Activated CD4-positive, alpha-beta memory T cell treated with anti-CD3 and anti-CD28 coated beads for 36 hours (primary cell): ENCODE measurements at places on chromosomes 4 and X. TPM values are rescaled to one million over a fixed set of nuclear protein-coding genes. Genes with fewer than 3 reads are reported as not detected.
A peak's percentile ranks its signal among the peaks of the same experiment; 100 is the strongest.

- DNase-seq: peak; percentile 23
- H3K36me3 ChIP-seq: peaks cover 41% of the 10 kb centered on the region
- H3K4me1 ChIP-seq: peaks cover 90% of the 10 kb centered on the region
- H3K4me3 ChIP-seq: peak overlapping the region; percentile 23
Observed at GRCh38 chr4:184417802-184418511, 56.4 kb downstream of the IRF2 start.

- no peaks in the 10 kb centered on the region for H3K4me1 ChIP-seq
- DNase-seq: no peak
- H3K36me3 ChIP-seq: no peaks in the 10 kb centered on the region
- no peak overlapping the region for H3K4me3 ChIP-seq
Observed at GRCh38 chrX:10280071-10280470, 123.3 kb downstream of the CLCN4 start.

DNA sequence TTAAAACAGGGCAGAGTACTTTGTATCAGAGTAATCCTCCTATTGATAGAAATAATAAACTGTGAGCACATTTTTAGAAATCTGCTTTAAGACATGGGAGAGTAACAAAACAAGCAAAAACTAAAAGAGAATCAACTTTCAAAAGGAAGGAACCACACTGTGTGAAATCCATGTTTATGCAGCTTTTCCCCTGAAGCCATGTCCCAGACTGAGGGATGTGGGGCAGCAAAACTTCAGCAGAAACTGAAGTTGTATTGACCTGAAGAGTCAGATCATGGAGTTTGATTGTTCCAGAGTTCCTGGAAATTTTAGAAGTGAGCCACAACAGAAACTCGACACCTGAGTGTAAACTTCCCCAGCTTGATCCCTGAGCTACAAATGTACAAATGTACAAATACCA, 53.2 kb downstream of the COMMD8 start:
- H3K27ac ChIP-seq: no peak overlapping the region
- H3K27me3 ChIP-seq: peaks cover 6% of the 10 kb centered on the region
- no peak overlapping the region for H3K4me3 ChIP-seq
- H3K4me1 ChIP-seq: no peaks in the 10 kb centered on the region
- H3K36me3 ChIP-seq: no peaks in the 10 kb centered on the region
- DNase-seq: no peak

GRCh38 chr4:898869-899555, 33.1 kb downstream of the GAK start:
- no peaks in the 10 kb centered on the region for H3K4me1 ChIP-seq
- no peaks in the 10 kb centered on the region for H3K27me3 ChIP-seq
- DNase-seq: no peak

DNA sequence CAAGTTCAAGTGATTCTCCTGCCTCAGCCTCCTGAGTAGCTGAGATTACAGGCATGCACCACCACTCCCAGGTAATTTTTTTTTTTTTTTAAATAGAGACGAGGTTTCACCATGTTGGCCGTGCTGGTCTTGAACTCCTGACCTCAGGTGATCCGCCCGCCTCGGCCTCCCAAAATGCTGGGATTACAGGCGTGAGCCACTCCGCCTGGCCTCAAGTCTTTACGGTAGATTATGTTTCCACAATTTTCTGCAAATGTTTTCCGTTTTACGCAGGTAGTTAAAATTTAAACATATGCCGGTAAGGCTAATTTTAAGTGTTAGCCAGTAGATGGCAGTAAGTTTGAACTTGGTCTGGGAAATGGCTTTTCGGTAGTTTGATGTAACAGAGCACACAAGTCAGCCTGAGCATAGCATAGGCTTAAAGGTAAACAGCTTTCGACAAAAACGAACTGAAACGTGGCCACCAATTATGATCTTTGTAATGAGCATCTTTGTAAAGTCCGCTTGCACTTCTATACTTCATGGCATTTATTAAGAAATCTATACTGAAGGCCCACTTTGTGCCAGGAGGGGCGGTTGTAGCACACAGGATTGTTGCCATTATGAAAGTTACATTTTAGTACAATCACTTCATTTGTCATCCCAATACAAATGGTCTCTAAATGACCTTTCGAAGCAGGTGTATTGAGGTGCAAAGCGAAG, 31.1 kb downstream of the CCKAR start:
- no peak overlapping the region for H3K27ac ChIP-seq
- no peak for DNase-seq
- H3K36me3 ChIP-seq: no peaks in the 10 kb centered on the region
- no peaks in the 10 kb centered on the region for H3K27me3 ChIP-seq
- peak overlapping the region; percentile 33 for H3K4me3 ChIP-seq
- peaks cover 10% of the 10 kb centered on the region for H3K4me1 ChIP-seq

DNA sequence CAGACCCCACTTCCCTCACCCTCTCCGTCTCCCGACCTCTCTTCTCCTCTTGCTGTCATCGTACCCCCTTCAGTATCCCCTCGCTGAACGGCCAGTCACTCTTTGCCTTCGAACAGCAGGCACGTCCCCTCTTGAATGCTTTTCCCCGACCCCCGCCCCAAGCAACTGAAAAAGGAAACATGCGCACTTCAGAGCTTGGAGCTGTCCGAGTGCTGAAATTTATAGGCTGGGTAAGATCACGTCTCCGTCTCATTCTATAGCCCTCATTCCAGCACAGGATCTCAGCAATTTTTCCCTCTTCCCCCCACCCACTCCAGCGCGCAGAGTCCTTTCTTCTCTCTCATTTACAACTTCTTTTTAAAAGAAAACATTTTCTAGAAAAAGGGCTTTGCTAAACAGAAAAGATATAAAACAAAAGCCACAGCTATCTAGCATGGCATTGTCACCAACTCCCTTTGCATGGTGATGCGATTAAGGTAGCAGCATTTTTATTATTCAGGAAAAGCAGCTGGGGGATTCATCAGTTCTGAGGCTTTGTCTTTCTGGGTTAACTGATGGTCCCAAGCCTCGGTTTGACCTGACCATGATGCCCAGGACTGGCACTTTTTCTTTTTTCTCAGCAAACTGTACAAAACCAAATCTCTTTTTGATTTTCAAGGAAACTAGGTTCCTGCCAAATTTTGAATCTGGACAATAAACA, at the start of gene GLRA2:
Gene GLRA2 (plus strand): TSS at position 247 of the 700 bp plus-strand sequence. CDS start 522 bp downstream, outside the sequence.
- peak within 1 kb of the TSS; percentile 29 for H3K4me3 ChIP-seq
- peak; percentile 11 for DNase-seq
- peaks cover 4% of the 10 kb centered on the region for H3K4me1 ChIP-seq
- no peak within 1 kb of the TSS for H3K27ac ChIP-seq
- H3K27me3 ChIP-seq: peaks cover 2% of the 10 kb centered on the region
- no peaks in the 10 kb centered on the region for H3K36me3 ChIP-seq

DNA sequence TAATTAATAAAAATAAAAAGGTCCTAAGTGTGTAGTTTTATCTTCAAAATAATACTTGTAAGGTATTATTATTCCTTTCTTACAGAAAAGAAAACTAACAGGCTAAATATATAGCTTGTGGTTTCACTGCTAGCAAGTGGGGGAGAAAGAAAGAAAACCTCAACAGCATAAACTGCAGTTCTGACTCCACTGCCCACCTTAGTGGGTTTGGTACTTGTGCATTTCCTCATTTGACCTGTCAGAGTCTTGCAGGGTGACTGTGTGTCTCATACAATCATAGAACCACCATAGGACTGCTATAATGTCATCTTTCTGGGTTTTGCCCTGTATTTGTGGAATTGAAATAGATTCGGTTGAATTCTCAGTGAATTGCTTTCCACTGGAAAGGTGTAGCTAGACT, 94.7 kb upstream of the PUDP start:
- H3K27ac ChIP-seq: no peak overlapping the region
- H3K4me1 ChIP-seq: no peaks in the 10 kb centered on the region
- no peaks in the 10 kb centered on the region for H3K27me3 ChIP-seq
- H3K4me3 ChIP-seq: no peak overlapping the region
- DNase-seq: no peak

The OPN1LW gene
- not detected for total RNA-seq

The TMEM156 gene
- 28.4 TPM for total RNA-seq

The DGAT2L6 gene
- not detected for total RNA-seq
